Activated T-helper 1 cell treated with anti-CD3 and anti-CD28 coated beads, Interleukin-2, amount 50 U/mL, for 16 hours (primary cell): ENCODE measurements at places on chromosomes 4 and X.

DNA sequence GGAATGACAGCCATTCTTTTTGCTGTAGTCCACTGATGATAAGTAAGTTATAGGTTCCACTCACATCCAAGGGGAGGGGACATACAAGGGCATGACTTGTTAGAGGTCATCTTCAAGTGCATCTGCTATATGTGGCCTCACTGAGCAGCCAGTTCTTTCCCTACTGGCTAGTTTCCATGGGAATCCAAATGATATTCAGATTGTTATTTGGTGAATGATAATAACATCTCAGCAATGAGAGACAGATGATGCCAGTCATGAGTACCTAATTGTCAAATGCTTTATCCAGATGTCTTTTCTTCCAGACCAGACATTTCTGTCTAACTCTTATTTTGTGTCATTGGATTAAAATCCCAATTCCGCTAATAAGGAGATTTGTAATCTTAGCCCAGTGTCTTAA, 460.4 kb upstream of the BOD1L1 start:
- DNase-seq = no peak

DNA sequence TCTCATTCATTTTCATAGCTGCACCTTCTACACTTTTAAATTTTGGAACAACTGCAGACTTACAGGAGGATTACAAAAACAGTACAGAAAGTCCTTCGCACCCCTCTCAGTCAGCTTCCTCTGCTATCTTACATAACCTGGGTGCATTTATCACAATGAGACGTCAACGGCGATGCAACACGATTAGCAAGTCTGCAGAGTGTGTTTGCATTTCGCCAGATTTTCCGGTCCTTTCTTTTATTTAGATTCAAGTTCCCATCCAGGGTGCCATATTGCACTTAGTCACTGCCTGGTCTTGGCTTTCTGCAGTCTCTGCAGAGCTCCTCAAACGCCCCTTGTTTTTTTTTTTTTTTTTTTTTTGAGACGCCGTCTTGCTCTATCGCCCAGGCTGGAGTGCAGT, 85.9 kb downstream of the ASMT start:
- DNase-seq = no peak

GRCh38 chr4:77385124-77385969, 220.3 kb upstream of the CXCL13 start:
- DNase-seq = peak; percentile 9

DNA sequence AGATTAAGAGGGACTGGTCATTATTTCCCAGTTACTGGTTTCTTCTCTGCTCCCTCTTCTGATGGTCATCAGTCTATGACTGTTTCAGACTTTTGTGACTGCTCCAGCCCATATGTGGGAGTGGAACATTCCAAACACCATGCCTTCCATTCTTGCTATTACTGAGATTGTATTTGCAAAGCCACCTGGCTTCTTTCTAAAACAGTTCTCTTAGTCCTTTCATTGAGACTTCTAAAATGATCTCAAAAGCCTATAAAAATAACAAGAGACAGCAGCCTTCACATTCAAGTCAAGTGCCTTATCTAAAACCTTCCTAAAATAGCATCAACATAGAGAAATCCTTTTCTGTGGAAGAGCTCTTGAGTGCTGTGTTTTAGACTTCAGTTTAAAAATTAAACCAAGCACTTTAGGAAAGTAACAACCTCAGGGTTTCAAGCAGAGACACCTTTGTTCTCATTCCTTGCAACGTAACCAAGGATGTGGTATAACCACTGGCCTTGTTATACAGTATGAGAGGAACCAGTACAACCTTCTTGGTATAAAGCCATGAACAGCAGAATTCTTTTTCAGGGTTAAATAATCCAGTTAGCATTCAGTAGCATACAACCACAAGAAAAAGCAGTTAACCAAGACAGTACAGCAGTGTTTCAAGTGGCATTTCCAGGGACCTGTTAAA, 97.1 kb downstream of the NFKB1 start:
- no peak for DNase-seq

- no peak for DNase-seq
Measured at GRCh38 chrX:17500145-17500579, 125.2 kb downstream of the NHS start.

- DNase-seq = no peak
Measured at GRCh38 chr4:174318829-174319764, 35.4 kb downstream of the CEP44 start.

- DNase-seq = no peak
Measured at GRCh38 chr4:75213480-75213879, 280.6 kb downstream of the PARM1 start.

- no peak for DNase-seq
Measured at GRCh38 chrX:153353416-153353815, 19.5 kb downstream of the ZNF275 start.

GRCh38 chr4:174358829-174359228, 75.1 kb downstream of the CEP44 start:
- DNase-seq = no peak

- DNase-seq = no peak
Measured at GRCh38 chr4:171621646-171622045, 191.6 kb upstream of the GALNTL6 start.

GRCh38 chrX:8204943-8205342, 33.9 kb upstream of the VCX2 start:
- no peak for DNase-seq

- no peak for DNase-seq
Measured at GRCh38 chrX:41529221-41529620, 82.1 kb downstream of the NYX start.

DNA sequence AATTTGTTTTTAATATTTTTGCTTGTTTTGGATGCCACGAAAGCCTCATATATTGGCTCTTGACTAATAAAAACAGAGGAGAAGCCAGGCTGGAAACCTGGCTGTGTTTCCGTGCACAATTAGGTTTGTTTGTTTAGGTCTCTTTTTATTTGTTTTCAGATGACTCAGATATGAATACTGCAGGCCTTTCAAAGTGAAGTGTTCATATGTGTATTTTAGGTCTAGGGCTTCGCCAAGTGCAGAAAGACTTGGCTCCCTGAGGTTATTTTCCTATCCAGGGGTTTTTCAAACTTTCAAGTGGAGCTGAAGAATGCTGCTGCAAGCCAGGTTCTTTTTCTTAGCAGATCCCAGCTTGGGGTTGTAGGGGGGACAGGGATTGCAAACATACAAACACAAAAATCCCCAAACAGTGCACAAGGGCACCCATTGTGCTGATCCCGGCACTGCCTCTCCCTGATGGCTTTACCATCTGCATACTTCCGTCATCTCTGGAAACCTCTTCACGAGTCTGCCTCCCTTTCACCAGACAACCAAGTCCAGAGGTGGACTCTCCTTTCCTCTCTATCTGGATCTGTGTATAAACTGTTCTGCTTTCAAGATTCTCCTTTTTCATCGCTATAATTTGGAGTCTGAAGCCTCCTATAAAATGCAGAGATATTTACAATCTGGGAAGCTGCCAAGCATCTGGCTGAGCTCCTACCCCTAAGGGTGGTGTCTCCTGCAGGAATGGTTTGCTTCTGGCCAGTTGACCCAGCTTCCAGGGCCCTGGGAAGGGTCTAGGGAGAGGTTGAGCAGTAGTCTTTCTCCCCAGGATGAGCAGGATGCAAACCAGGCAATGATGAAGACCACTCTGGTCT, 108.6 kb downstream of the SMIM20 start:
- DNase-seq = no peak

- DNase-seq = no peak
Measured at GRCh38 chr4:28482580-28483270, 1622.1 kb downstream of the STIM2 start.

- no peak for DNase-seq
Measured at GRCh38 chr4:77092975-77093374, 17.2 kb upstream of the CCNI start.

DNA sequence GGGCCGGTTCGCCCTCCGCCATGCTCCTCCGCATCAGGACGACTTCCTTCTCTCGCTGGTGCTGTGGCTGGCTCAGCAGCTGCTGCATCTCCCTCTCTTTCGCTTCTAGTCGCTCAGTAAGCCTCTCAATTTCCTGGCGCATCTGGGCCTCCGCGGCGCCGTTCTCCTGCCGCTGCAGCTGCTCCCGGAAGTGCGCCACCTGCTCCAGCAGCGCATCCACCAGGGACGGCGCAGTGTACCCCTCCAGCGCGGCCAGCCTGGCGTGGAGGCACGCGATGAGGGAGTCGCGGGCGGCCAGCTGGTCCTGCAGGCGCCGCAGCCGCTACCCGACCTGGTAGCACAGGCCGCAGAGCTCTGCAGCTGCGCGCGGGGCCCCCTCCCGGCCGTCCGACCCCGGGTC, 97.4 kb upstream of the MED14 start:
- DNase-seq = no peak

GRCh38 chr4:157700898-157701694, 471.7 kb downstream of the GASK1B start:
- no peak for DNase-seq

- no peak for DNase-seq
Measured at GRCh38 chr4:159867673-159868072, 764.8 kb downstream of the RAPGEF2 start.

DNA sequence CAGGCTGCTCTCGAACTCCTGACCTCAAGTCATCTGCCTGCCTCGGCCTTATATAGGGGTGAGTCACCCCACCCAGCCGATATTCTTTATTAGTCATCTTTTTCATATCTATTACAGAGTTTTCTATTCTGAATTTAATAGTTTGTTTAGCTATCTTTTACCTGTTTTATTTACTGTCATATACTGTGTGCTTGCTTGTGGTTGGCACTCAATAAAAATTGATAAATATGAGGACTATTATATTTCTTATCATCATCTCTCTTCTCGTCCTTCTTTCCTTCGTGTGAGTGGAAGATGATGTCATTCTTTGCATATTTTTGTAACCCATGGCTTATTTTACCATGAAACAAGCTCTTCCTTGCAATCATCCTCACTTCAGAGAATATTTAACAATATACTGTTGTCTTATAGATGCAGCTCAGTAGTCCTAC, 265.5 kb downstream of the ARHGAP24 start:
- DNase-seq = no peak

- no peak for DNase-seq
Measured at GRCh38 chrX:117771384-117771783, 345.2 kb downstream of the KLHL13 start.

DNA sequence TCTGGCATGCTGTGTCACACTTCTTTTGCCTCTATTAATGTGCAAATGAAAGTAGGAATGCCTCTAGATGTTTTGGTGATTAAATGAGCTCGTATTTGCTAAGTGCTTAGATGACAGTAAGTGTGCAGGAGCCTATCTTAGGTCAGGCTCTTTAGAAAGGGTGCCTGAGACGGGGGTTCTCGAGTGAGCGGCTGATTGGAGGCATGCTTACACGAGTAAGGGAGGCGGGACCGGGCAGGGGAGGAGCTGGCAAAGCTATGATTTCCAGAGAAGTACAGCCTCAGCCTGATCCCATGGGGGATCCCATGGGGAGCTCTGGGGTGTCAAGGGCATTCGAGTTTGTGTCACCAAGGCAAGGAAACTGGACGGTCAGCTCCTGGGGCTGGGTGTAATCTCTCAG, 44.8 kb downstream of the CLDN34 start:
- no peak for DNase-seq

- no peak for DNase-seq
Measured at GRCh38 chrX:68672581-68673318, 25.3 kb downstream of the STARD8 start.

GRCh38 chr4:189941005-189941450, 356 bp downstream of the FRG1 start:
- no peak for DNase-seq
